Right renal pelvis (tissue), 4 donors: ENCODE measurements at places on chromosomes 11 and 22.

GRCh38 chr11:33321422-33321821 is 64.2 kb downstream of the HIPK3 start:
- no peak for DNase-seq

- DNase-seq, result no peak
Measured at GRCh38 chr22:49853981-49854831, 562 bp downstream of the ZBED4 start.

DNA sequence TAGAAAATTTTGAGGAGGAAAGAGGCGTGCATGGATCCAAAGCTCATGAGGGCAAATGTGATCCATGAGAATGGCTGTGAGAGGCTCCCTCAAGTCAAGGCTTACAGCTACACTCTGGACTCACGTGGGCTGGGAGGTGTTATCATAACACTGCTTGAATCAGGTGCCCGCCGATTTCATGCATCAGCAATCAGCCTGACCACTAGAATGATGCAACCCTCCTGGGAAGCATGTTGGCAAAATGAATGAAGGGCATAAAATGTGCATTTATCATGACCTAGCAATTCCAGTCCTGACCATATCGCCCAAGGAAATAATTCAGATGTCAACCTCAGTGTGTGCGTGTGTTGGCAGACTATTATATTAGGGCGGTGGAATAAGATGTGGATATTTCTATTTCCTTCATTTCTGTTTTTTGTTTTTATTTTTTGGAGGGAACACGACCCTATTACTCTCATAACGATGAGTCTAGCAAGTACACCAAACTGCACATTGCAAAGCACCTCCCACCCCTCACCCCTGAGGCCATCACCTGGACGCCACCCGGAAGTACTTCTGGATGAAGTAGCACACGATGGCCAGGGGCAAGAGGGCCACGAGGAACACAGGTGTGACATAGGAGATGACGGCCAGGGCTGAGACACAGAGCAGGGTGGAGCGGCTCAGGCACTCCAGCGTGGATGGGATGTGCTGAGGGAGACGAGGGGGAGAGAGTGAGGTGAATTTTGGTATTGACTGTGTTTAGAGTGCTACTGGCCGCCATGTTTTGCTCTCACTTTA is 15.7 kb upstream of the KCNJ11 start:
- DNase-seq, result no peak

DNA sequence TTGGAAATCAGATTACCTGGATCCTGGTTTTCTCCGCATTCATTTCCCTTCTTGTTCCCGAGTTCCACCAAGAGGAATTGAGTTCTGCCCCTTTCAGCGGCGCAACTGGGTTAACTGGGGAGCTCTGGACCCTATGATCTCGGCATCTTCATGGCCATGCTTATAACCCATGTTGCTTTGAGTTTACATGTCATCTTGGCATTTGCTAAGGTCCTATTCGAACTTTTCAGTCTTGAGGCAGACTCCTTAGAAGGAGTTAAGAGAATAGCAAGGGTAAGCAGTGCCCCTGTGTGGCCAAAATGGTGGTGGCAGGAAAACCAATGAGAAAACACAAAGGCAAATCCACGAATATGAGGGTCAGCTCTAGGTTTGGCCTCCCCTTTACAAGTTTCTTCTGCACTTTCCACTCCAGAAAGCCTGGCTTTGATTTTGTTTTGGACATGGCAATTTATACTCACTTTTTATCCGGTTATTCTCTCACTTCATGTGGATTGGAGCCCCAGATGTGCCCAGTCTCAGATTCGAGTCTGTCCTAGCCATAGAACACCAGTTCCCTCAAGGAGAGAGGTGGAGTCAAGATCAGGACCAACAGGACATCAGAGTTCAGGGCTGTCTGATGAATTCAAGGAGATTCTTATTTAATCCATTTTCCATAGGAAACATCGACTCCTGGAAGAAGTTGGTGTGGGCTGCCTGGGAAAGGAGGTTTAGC is 55.3 kb upstream of the FBXO3 start:
- peak; percentile 66 for DNase-seq

DNA sequence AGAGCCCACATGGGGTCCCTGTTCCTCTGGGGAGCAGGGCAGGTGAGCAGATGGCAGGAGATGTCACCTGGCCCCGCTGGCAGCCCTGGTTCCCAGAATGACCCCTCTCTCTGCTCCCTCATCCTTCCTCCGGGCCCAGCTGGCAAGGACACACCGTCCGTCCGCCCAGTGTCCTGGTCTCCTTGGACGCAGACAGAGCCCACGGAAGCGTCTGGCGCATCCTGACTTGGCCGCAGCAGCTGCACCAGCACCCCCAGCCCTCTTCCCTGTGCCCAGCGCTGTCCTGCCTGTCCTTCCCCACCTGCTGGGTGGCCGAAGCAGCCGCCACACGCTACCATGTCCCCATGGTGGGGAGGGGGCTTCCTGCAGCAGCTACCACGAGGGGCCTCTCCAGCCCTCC is 9.6 kb upstream of the CABP7 start:
- no peak for DNase-seq
